Stimulated activated CD8-positive, alpha-beta memory T cell treated with anti-CD3 and anti-CD28 coated beads, Interleukin-4, amount 100 ng/mL, for 4 hours (primary cell): ENCODE measurements at places on chromosomes 3 and 15.

GRCh38 chr3:61057464-61057863, 193.8 kb downstream of the FHIT start:
- no peak for DNase-seq

GRCh38 chr15:55250941-55251340, 38.7 kb downstream of the RAB27A start:
- DNase-seq: no peak

GRCh38 chr15:27731776-27732175, 367.3 kb downstream of the OCA2 start:
- no peak for DNase-seq

- no peak for DNase-seq
These were observed 3.8 kb downstream of the ZMAT3 start for GRCh38 chr3:179067839-179068238.

DNA sequence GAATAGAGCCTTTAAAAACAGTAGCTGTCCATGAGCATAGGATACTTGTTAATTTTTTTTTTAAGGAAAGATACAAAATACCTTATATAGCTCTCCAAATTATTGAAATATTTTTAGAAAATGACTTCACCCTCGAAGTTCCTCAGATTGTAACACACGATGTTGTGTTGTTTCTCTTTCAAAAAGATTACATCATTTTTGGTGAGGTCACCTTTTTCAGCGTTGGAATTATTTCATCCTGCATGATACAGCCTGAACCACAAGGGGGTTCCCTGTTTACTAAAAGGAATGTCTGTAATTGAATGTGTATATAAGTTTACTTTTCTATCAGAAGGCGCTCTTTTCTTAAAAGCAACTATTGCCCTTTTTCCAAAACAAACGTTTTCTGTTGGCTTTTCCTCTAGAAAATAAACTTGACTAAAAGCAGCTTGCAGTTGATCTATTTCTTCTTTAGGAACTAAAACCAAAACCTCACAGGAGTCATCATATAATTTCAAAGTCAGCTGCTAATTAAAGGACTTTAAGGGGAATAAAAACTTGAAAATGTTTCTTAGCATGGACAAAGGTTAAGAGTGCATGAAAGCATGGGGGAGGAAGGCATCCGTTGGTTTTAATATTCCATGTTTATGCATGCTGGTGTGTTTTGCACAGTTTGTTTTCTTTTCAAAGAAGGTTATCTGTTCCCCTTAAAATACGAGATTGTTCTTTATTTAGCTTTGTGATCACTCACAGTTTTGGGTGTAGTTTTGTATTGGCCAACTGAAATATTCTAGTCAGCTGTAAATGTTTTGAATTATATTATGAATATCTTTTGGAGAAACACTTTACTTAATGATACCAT, 29.4 kb downstream of the LYSMD4 start:
- no peak for DNase-seq

GRCh38 chr3:183295211-183295610, 42.2 kb downstream of the B3GNT5 start:
- no peak for DNase-seq

DNA sequence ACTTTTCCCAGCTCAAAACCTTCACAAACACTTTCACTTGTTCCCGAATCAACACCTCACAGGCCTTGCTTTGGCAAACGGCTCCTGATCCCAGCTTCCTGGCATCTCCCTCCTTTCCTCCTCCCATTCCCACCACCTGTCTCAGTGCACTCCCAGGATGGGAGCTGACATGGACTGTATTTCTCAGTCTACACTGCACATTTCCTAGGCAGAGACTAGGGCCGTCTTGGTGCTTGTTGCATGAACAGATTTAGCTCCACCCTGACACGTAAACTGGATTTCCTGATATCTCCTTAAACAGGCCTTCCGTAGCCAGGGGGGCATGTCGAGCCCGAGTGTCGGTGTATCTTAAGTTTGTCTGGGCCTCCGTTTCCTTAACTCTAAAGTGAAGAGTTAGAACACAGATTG, 790 bp upstream of the WHAMM start:
- no peak for DNase-seq
